ENCODE measurements at places on chromosomes 1 and 21.

DNA sequence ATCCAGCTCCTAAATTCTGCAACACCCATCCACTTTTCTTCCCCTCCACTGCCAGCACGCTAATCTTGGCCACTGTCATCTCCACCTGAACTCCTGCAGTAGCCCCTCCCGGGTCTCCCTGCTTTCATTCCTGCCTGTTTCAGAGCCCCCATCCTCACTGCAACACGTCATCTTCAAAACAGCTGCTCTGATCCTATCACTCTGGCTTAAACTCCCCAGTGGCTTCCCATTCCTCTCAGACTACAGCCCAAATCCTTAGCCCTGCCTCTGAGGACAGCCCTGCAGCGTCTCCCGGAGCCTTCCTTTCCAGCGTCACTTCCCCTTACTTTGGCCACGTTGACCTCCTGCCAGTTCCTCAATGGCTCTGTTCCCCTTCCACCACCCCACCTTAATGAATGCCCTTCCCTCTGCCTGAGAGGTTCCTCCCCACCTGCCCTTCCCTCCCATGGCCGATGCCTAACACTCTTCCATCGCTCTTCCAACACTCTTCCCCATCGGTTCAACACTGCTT, 22.9 kb upstream of the IFNAR2 start:
- no peak for DNase-seq

DNA sequence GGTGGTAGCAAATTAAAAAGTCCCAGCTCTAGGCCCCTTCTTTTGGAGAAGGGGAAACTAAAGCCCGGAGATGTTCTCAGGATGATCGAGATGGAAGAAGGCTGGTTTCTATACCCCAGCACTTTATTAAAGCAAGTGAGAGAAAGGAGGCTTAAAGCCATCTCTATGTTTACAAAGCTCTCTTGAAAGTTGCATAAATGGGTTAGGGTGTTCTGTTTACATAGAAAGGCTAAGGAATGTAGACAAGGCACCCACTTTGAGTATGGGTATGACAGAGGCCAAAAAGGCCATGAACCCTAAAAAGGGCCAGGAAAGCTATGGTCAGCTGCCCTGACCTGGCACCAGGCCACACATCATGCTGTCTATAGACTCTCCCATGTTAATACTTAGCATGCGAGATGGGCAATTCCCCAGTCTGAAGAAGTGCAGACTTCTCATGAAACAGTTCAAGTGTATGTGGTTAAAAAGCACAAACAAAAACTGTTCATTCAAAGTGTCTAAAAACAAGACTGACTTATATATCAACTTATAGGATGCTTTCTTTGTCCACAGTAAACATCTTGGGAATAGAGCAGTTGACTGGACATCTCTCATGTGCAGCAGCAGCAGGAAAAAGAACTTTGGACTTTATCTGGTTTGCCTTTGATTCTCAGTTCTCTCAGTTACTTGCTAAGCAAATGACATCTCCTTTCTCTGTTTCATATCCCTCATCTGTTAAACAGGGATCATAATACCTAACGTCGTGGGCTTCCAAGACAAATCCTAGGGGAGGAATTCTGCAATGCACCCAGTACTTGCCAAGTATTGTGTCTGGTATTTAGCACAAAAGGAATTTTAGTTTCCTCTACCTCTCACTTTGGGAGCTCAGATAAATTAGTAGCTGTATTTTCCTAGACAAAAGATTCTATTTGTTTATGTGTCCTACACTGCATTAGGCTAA, 521.6 kb downstream of the PLPP3 start:
- DNase-seq = no peak

DNA sequence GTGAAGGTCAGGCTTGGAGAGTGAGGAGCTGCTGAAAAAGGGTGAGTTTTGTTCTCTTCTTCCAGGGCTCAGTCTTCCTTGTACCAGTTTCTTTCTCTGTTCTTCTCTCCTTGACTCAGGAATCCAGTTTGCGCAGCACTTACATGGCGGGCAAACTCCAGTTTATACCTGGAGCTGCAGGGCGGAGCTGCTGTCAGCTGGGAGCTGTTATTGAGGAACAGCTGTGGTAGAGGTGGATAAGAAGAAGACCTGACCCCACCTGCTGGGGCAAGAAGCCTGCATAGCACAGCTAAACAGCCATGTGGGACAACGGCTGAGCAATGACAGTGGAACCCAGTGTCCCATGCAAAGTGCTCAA, 46.2 kb downstream of the GALNT2 start:
- DNase-seq = no peak

DNA sequence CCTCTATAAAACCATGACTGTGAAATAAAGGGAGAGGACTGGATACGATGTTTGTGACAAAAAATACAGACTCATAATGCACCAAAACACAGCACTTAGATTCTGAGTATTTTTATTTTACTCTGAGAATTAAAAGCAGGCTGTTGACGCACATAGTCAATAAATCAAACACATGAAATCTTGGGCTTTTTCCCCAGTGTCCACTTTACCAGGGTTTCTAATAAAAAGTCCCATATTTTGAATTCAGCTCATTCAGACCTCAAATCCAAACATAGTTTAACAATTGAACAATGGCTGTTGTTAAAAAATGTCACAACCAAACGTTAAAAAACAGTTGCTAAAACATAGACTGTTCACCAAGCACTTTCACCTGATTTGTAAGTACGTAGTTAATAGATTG, 553.4 kb downstream of the LTN1 start:
- DNase-seq = no peak

DNA sequence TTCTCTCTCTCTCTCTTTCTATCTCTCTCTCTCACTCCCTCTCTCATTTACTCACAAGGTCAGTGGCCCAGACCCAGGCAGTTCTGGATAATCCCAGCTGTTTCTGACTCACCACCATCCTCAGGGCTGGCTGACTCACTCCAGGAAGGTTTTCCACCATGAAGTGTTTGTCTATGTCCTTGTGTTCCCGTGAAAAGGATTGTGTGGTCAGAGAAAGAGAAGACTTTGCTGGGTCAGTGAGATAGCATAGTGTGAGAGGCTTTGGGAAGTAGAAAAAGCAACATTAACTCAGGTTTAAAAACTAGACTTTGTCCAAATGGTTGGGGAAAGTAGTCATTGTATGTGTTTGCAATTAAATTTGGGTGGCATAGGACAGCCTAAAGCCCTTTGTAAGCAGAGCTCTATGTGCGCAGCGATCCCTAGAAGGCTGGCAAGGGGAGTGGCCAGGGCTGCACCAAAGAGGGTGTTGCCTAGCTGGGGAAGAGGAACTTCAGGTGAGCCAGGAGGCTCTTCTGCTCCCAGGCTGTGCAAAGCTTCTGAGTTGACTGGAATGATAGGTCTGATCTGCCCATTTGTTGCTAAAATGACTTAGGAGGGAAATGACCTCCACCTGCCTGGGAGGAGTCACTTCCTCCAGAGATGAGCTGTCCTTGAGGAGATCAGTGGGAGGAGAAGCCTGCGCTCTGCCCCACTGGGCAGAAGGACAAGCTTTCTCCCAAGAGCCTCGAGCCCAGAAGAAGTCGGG, 4.9 kb upstream of the CAPN2 start:
- no peak for DNase-seq

- DNase-seq = no peak
These were observed 1.3 kb upstream of the DNAJC16 start for GRCh38 chr1:15525050-15526020.

- DNase-seq = no peak
These were observed 152.2 kb upstream of the SGIP1 start for GRCh38 chr1:66381621-66382275.

- no peak for DNase-seq
These were observed 6.3 kb downstream of the NME7 start for GRCh38 chr1:169361281-169361680.

DNA sequence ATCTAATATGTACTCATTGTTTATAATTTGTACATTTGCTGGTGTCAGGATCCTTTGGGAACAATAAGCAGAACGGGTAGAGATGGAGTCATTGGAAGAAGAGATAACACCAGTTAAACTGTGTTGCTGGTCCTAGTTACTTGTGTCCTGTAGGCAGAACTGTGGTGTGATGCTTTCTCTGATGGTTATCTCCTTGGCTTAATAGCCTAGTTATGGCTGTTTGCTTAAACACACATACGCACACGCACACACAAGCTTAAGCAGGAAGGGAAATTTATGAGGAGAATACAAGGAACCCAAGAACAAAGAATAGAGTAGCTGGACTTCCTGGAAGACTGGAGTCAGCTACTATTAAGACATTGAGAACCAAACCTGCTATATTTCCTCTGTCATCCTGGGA, 5.7 kb upstream of the PKN2 start:
- no peak for DNase-seq

- no peak for DNase-seq
These were observed 16.8 kb downstream of the UCK2 start for GRCh38 chr1:165844114-165844798.

- DNase-seq = no peak
These were observed 97.8 kb downstream of the LPAR3 start for GRCh38 chr1:84795213-84795612.

DNA sequence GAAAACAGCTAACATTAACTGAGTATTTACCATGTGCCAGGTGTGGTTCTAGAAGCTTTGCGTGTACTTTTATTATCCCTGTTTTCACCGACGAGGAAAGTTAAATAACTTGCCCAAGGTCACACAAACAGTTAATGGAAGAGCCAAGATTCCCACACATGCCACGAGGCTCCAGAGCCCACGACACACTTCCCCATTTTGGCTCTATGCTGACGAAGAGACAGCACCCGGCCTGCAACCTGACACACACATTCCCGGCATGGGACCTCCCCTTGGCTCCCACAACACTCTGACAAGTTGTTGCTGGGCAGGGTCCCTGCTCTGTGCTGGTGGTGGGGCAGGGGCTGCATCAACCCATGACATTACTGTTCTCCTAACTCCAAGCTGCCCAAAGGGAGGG, 52.8 kb downstream of the RAP1GAP start:
- DNase-seq = no peak

- DNase-seq = no peak
These were observed 30.1 kb downstream of the PRDM15 start for GRCh38 chr21:41848958-41849580.

Measured in stimulated activated naive CD4-positive, alpha-beta T cell treated with Interleukin-2 at 50 U/mL for 16 hours (primary cell).